NCI-H1105 (cell line): ENCODE measurements at places on chromosomes 6 and 20.

DNA sequence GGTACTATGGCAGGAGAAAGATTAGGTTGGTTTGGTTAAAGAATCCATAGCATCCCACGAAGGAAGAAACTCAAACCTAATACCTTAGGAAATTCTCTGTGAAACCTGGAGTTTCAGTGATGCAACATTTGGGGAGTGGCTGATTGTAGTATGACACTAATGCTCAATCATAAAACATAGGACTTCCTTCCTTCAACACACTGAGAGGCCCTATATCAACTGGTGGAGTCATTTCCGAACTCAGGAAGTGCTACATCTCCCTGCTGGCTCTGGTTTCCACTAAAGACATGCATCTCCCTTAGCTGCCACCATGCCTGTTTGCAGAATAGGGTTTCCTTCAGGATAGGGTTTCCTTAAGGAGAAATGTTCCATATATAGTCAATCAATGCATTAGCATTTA lies 5.2 kb upstream of the MANEA start:
- DNase-seq, result no peak

DNA sequence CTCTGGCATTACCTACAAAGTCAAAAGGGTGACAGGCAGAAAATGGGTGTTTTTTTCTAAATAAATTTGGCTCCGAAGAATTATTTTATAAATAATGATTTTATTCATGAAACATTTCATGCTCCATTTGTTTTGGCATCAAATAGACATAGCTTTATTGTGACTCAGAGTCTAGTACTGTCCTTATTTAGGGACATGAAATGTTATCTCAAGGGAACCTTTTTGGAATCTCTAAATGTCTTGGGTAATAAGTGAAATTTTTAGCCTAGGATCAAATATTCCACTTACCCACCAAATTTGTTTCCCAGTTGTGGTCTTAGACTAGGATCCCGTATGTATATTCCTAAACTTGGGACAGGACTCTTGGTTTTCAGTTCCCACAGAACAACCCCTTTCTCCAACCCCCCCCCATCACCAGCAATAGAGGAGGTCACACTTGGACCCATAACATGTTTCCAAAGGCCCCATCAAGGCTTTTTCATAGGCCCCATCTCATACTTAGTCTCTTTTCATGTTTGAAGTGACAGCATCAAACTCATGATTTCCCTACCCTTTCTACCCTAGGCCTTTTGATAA lies 81.8 kb downstream of the JAG1 start:
- DNase-seq, result no peak

GRCh38 chr20:16539280-16540021 lies 33.8 kb downstream of the KIF16B start:
- no peak for DNase-seq

DNA sequence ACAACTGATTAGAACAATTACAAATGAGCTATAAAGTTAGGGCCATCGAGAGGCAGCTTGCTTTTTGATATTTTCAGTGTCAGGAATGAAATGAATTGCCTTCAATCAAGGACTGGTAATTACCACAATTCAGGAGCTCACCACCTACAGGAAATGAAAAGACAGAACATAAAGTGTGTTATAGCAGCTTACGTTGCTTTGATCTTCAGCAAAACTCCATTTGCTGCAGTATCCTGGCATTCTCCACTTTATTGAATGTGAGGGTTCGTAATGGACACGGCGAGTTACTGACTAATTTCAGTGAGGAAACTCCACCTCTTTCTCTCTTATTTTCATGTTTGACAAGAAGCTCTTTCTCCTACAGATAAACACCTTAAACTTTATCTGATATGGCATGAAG lies 440.0 kb upstream of the HSF2 start:
- DNase-seq, result no peak

DNA sequence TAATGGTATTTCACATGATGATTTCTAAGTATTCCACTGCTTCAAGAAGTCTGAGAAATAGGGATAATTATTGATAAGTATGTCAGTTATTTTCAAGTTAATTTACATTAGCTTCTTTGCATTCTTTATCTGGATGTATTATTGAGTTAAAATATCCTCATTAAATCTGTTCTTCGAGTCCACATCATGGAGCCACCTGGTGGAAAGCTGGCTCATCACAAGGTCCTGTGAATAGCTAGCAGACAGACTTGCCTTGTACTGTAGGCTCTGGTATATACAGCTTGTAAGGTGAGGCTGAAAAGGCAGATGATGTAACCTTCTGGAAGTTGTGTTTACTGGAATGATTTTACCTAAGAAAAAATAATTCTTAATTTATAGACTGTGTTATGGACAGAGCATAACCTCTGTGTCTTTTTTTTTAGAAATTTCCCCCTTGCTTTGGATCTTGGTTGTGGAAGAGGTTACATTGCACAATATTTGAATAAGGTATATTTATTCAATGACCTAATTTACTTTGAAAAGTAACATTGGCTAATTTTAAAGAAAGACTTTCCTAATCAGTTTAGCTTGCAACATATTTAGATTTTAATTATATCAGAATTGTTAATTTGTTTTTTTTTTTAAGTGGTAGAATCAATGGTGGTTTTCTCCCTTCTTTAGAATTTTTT lies 3.5 kb downstream of the NDUFAF5 start:
- DNase-seq, result peak; percentile 11

DNA sequence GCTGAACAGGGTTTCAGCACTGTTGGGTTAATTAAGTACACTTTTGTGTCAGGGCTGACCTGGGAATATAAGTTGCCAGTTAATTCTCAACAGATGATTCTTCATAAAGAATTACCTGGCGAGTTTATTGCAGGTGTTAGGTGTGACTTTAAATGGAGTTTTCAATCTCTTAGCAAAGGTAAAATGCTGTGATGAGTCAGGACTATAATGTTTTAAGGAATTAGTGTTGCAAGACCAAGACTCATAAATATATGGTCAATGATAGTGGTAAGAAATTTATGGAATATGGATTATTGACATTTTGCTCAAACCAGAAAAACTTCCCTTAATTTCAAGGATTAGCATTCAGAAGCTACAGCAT lies 50.0 kb upstream of the PLCG1 start:
- no peak for DNase-seq

DNA sequence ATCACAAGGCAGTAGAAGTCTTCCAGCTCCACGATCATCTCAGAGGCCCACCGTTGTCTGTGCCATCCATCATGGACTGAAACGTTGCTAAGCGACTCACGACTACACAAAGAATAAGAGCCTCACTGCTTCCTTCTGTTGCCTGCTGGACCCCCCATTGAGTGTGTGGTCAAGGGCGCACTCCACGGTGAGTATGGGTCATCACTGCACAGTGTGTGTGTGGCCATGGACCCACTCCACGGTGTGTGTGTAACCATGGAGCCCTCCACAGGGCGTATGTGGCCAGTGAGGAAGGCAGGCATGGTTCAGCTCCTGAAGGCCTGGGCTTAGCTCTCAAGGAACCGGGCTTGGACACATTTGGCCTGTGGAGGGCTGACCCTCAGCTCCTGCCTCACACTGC lies 123.4 kb upstream of the AFDN start:
- DNase-seq, result no peak
